ENCODE measurements at places on chromosomes 12 and 14. TPM values are rescaled to one million over a fixed set of nuclear protein-coding genes. Genes with fewer than 3 reads are reported as not detected.

The RNASE3 gene
- not detected for total RNA-seq

The GRIN2B gene
- not detected for total RNA-seq

The IAPP gene
- total RNA-seq: not detected

The MEG3 gene
- total RNA-seq: not detected

The GLTP gene
- 31.5 TPM for total RNA-seq

The RTL1 gene
- total RNA-seq: not detected

The TAS2R10 gene
- not detected for total RNA-seq

The GYS2 gene
- not detected for total RNA-seq

The KLHL33 gene
- total RNA-seq: 0.50 TPM

The NID2 gene
- not detected for total RNA-seq

The GALNT16 gene
- total RNA-seq: 0.50 TPM

The IRF9 gene
- total RNA-seq: 133 TPM

The PLEKHH1 gene
- total RNA-seq: 2.4 TPM

The SPTB gene
- 0.31 TPM for total RNA-seq

The CMA1 gene
- 0.50 TPM for total RNA-seq

The MSI1 gene
- 1.7 TPM for total RNA-seq

The ACSM4 gene
- total RNA-seq: not detected

The RNF212B gene
- not detected for total RNA-seq

The PMCH gene
- total RNA-seq: 0.68 TPM

The GPR84 gene
- total RNA-seq: 0.62 TPM

The ANAPC5 gene
- 138 TPM for total RNA-seq

The GMFB gene
- total RNA-seq: 44.4 TPM

The KLRB1 gene
- not detected for total RNA-seq

The GLT8D2 gene
- not detected for total RNA-seq

The KLRK1 gene
- 112 TPM for total RNA-seq

The LBHD2 gene
- total RNA-seq: not detected

The CEBPE gene
- total RNA-seq: 0.68 TPM

The IL31 gene
- not detected for total RNA-seq

The C14orf119 gene
- 52.0 TPM for total RNA-seq

The HCAR1 gene
- 0.68 TPM for total RNA-seq

The MORN3 gene
- 1.8 TPM for total RNA-seq

The APOF gene
- total RNA-seq: not detected

The NIN gene
- 67.9 TPM for total RNA-seq

The LRRC10 gene
- total RNA-seq: not detected

The CLEC6A gene
- not detected for total RNA-seq

The RNF10 gene
- total RNA-seq: 142 TPM

The KRT85 gene
- total RNA-seq: not detected

The PPP1R1A gene
- not detected for total RNA-seq

Data from activated naive CD8-positive, alpha-beta T cell treated with anti-CD3 and anti-CD28 coated beads for 36 hours (primary cell).